ENCODE measurements at places on chromosomes 1 and 21.

- H3K27me3 ChIP-seq = no peaks in the 10 kb centered on the region
- no peak overlapping the region for H3K27ac ChIP-seq
- no peaks in the 10 kb centered on the region for H3K4me1 ChIP-seq
- H3K36me3 ChIP-seq = no peaks in the 10 kb centered on the region
Observed at GRCh38 chr1:48039088-48040054, 42.2 kb upstream of the TRABD2B start.

GRCh38 chr21:38241029-38241740 lies 15.6 kb upstream of the KCNJ15 start:
- no peak for DNase-seq
- no peaks in the 10 kb centered on the region for H3K27me3 ChIP-seq
- H3K4me1 ChIP-seq = no peaks in the 10 kb centered on the region
- no peak overlapping the region for H3K27ac ChIP-seq
- no peaks in the 10 kb centered on the region for H3K36me3 ChIP-seq

DNA sequence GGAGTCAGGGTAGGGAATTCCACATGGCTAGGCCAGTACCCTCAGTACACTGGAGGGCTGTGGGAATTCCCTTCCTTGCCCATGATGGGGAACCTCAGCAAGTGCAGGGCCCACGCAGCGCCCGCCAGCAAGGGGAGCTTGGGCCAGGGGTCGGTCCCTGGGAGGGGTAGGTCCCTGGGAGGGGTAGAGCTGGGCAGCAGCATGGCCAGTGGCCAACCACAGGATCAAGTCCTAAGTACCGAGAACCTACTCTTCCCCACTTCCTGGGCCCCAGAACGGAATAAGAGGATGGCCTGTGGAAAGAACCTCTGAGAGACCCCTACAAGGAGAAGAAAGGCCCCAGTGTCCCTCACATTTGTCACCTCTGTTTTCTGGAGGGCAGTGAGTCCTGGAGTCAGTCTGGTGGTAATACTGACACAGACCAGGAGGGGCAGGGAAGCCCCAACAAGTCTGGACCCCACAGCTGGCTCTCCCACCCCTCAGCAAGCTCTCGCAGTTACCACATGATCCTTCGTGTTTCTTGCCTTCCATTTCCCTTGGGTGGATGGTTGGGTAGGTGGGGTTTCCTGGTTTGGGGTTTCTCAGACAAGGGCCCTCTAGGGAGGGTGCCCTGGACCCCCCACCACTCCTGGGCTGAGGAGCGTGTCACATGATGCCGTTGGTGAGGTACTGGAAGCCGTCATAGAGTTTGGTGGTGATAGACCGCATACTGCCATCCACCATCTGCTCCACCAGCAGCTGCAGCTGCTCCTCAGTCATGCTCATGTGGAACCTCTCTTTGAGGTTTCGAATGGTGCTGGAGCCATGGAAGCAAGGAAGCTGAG lies 10.3 kb downstream of the ZNF687 start:
- H3K4me1 ChIP-seq = no peaks in the 10 kb centered on the region
- H3K27me3 ChIP-seq = no peaks in the 10 kb centered on the region
- H3K36me3 ChIP-seq = no peaks in the 10 kb centered on the region
- H3K27ac ChIP-seq = no peak overlapping the region
- no peak overlapping the region for H3K4me3 ChIP-seq
- DNase-seq = no peak

DNA sequence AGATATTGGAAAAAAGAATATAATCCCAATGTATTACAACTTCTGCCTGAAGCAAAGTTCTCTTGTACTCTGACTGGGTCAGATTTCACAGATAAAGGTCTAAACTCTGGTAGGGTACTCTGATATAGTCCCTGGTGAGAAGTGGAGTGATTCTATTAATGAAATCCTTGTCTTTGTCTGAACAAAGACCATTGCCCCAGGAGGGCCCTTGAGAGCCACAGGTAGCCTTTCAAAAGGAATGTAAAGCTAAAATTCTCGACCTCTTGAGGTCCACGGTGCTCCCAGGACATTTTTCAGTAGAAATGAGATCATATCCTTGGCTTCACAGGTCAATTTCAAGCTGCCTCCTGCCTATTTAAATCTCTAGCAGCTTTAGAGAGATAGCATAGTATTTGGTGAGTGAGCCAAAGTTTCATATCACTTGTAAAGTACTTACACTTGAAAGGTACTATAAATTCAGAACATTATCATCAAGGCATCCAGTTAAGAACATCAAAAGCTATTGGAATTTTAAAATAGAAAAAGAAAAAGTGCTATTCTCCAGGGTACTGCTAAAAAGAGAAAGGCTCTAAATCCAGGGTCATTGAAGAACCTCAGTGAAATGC lies 10.1 kb downstream of the TNNI3K start:
- H3K4me3 ChIP-seq = no peak overlapping the region
- H3K27ac ChIP-seq = no peak overlapping the region
- no peak for DNase-seq

- H3K36me3 ChIP-seq = no peaks in the 10 kb centered on the region
- H3K4me3 ChIP-seq = no peak overlapping the region
- H3K27me3 ChIP-seq = no peaks in the 10 kb centered on the region
Observed at GRCh38 chr1:160103658-160104408, 5.4 kb upstream of the IGSF8 start.

DNA sequence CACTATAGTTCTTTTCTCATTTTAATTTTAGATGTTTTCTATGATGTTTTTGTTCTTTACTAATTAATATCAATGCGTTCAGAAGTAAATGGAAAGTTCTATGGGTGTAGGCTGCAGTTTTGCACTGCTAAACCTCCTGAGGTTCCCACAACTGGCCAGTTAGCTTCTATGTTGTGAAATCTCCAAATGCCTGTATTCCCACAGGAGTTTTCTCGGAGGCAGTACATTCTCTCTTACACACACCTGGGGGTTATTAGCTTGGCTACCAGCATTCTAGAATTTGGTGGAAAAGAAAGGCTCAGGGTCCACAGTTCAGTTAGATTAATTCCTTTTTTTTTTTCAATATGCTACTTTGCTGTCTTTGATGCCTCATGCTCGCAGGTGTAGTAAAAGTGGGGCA lies 216.9 kb upstream of the NRIP1 start:
- no peaks in the 10 kb centered on the region for H3K36me3 ChIP-seq
- no peak for DNase-seq
- H3K4me3 ChIP-seq = no peak overlapping the region
- no peaks in the 10 kb centered on the region for H3K4me1 ChIP-seq
- H3K27ac ChIP-seq = no peak overlapping the region

DNA sequence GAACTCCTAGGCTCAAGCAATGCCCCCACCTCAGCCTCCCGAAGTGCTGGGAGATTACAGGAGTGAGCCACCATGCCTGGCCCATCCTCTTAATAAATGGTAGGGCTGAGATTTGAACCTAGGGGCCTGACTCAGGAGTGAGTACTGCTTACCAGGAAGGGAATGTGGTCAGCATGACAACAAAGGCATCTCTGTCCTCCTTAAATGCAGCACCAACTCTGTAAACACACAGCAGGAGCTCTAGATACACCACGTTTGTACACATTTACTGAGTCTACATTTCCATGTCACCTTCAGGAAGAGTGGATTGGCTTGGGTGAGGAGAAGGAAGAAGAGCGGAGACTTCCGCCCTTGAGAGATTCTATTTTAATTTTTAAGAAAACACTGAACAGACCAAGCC lies 38.5 kb downstream of the HIVEP3 start:
- no peaks in the 10 kb centered on the region for H3K36me3 ChIP-seq
- H3K4me1 ChIP-seq = peaks cover 7% of the 10 kb centered on the region
- no peak for DNase-seq

GRCh38 chr1:69312055-69312732 lies 255.5 kb upstream of the LRRC7 start:
- no peak overlapping the region for H3K4me3 ChIP-seq
- H3K36me3 ChIP-seq = no peaks in the 10 kb centered on the region
- no peak for DNase-seq
- H3K4me1 ChIP-seq = no peaks in the 10 kb centered on the region

- peak within 1 kb of the TSS; percentile 87 for H3K27ac ChIP-seq
- H3K27me3 ChIP-seq = no peaks in the 10 kb centered on the region
- peaks cover 35% of the 10 kb centered on the region for H3K4me1 ChIP-seq
- peak within 1 kb of the TSS; percentile 84 for H3K4me3 ChIP-seq
Observed at GRCh38 chr1:204494281-204495077, at the start of gene PIK3C2B. PIK3C2B (minus strand) TSS chr1:204494805; CDS start chr1:204469802, 25,003 bp downstream.

Data from naive thymus-derived CD4-positive, alpha-beta T cell (primary cell).